ENCODE measurements at places on chromosomes 3 and 15.

DNA sequence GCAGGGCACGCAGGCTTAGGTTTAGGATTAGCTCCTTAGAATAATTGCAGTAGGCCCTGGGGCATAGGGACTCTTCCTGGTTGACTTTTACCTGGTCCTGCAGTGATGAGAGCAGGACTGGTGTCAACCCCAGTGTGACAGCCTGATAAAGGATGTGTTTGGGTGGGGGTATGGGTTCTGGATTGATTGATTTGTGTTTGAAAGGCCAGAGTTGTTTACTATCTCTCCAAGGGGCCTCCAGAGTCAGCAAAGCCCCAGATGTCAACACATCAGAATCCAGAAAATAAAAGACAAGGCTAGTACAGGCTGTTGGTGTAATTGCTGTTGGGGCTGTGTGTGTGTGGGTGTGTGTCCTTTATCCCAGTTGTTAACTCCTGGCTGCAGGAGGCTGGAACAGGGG lies 122.3 kb downstream of the CHRNA7 start:
- DNase-seq, result no peak

GRCh38 chr15:40065166-40065565 lies 26.2 kb upstream of the SRP14 start:
- no peak for DNase-seq

DNA sequence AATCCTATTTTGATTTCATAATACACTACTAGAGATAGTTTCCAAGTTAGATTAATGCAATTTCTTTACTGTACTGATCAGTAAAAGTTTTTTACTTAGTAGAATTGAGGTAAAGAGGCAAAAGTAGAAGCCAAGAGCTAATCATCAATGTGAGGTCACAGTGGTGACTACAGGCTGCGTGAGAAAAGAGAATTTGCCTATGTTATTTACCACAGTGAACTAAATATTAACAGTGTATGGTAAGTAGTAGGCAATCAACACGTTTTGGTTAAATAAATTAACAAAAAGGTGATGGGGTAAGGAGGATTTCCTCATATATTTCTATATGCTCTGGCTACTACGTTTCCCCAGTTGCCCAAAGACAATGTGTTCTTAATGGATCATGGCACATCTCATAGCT lies 202.2 kb upstream of the CMC1 start:
- DNase-seq, result no peak

DNA sequence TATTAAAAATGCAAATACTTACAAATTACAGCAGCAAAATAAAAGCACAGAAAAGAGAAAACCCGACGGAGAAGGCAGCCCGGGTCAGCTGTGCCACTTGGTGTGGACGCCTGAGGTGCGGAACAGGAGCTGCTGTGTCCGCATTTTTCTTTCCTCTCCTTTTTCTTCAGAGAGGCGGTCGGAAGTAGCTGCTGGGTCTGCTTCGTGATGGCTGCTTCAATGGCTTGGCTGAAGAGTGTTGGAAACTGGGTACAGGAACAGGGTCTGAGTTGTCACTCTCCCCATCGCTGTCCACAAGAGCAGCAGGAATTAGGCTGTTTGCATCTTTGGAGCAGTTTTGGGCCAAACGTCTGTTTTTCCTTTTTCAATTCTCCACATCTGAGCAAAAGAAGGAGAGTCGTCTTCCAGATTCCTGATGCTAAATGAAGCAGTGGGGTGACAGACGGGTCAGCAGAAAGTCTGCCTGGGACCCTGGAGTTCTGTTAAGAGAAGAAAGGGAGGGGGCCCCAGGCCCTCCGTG lies 53.5 kb upstream of the ARL8B start:
- DNase-seq, result no peak

DNA sequence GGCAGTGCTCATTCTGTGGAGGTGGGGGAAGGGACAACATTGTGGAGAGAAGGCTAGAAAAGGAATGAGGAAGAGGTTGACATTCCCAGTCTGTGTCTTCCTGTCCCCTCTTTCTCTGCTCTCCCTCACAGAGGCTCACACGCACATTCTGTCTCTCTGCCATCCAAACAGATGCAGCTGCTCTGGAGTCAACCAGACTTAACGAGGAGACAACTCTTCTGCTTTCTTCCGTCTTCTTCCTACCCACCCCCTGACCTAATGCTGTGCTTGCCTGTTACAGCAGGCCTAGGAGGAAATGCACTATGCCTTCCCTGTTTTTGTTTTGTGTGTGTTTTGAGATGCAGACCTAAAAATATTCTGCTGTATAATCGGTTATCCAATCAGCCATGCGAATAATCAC lies 121.9 kb downstream of the CACNA1D start:
- DNase-seq, result no peak

DNA sequence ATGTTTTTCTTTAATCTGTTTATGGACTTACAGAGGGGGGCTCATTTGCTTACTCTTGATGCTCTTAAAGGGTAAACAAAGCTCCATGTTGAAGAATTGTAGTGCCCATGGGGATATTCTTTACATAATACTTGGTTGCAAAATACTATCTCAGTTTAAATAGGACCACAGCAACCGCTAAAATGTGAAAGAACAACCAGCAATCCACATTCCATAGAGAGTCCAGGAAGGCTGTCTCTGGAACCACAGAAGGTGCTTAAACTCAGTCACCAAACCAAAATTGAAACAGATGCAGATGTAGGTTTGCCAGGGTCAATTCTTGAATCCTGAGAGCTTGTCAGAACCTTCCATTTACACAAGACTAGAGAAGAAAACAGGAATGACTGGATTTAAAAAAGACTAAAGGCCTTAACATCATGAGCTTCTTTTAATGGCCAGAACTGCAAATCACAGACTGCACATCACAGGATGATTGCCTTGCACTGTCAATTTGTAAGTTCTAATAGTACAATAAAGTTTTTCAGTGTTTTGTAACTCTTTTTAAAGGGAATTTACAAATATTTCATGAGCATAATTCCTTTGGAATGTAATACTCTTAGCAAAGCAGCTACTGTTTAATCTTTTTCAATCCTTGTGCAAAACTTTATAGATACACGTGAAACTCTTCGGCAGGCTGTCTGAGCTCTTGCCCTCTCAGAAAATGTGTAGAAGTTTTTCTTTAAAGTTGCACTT lies 661.6 kb downstream of the SI start:
- DNase-seq, result no peak

DNA sequence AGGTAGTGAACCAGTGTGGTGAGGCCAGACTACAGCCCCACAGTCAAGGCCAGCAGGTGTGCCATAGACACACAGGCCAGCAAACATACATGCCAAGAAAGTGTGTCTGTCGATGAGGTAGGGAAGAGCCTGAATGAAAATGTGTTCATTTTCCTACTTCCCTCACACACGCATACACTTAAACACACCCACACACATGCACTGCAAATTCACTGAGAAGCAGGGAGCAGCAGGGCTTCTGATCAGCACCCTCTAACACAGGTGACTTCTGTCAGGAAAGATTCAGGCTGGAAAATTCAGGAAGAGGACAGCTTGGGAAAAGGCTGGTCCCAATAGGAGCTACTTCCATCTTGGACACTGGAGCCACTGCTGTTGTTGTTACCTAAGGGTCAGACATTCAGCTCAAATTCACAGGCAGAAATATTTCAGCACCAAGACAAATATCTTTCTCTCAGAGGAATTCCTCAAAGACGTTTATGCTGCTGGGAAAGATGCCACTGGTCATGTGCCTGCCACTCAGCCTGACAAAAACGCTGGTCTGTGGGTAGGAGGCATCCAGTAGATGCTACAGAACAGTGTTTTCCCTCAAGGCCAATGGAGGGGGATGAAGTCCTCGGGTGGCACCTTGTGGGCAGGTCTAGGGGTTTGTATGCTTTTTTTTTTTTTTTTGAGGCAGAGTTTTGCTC lies 40.9 kb upstream of the LARS2 start:
- DNase-seq, result no peak

DNA sequence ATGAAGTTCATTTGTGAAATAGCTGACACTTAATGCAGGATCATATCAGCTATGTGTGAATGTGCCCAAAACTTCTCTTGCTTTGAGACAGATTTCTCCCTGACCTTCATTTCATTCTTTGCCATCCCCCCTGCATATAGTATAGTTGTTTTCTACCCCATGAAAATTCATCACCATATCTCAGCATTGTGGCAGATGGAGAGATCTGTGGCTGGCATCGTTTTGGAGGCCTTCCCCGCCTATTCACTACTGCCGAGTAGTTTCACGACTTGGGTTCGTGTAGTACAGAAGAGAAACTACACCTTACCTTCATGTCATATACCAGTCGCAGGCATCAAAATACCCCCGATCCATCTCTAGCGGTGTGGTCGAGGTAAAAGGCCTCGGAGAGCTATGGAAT lies 66.2 kb upstream of the SELENOK start:
- DNase-seq, result no peak

GRCh38 chr3:108079877-108080276 lies 11.0 kb downstream of the CD47 start:
- peak; percentile 8 for DNase-seq

DNA sequence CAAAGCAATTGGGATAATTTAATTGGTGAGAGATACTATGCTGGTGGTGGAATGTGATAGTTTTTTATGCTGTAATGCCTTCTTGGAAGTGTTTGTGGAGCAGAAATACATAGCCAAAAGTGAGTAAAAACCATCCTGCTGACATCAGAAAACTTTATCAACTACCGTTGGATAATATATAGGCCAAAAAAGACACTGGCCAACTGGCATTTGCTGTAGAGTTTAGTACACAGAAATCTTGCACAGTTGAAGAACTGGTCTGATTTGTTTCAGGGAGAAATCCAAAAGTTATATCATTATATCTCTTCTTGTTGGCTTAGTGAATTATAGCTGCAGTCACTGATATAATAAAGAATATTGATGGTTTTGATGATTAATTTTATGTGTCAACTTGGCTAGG lies 507 bp upstream of the MINDY4B start:
- no peak for DNase-seq

DNA sequence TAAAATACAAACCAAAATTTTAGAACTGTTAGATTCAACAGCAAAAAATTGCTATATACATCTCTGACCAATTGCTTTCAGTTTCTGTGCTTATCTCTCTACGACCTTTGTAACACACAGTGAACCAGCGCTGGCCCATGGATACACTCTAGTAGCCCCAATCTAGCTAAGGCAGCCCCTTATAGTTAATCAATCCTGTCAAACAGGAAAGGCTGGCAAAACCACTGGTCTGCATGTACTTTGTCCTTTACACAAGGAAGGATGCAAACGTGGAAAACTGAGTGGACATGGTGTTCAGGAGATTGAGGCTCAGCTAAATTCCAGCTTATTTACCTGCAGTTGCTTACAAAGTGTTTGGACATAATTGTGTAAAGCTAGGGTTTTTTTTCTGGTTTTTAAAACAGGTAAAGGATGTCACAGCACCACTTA lies 25.9 kb downstream of the ADGRG7 start:
- DNase-seq, result no peak

DNA sequence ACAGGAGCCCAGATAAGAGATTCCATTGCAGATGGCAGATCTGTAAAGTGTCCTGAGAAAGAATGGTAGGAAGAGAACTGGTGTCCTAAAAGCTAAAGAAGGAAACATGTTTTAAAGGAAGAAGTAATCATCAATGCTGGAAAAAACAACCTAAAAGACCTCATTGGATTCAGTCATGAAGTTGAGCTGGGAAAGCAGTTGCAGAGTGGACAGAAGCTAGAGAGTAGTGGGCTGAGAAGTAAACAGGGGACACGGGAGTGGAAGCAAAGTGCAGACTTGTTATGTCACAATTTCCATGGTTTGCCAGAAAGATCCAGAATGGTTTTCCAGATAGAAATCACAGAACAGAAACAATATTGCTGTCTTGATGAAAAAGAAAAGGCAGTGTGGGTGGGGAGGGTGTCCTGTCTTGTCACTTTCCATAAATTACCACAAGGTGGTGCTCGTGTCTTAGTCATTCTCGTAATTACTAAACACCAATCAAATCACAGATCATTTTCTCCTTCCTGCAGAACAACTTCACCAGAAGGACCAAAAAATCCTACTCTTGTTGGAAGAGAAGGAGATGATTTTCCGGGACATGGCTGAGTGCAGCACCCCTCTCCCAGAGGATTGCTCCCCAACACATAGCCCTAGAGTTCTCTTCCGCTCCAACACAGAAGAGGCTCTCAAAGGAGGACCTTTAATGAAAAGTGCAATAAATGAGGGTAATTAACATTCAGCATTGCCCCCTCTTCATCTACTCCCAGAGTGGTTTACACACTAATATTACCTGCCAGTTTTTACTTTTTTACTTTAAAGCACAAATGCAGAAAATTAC lies 64.5 kb downstream of the KLHL25 start:
- peak; percentile 53 for DNase-seq

GRCh38 chr15:66724732-66725463 lies 22.9 kb downstream of the SMAD6 start:
- DNase-seq, result no peak

DNA sequence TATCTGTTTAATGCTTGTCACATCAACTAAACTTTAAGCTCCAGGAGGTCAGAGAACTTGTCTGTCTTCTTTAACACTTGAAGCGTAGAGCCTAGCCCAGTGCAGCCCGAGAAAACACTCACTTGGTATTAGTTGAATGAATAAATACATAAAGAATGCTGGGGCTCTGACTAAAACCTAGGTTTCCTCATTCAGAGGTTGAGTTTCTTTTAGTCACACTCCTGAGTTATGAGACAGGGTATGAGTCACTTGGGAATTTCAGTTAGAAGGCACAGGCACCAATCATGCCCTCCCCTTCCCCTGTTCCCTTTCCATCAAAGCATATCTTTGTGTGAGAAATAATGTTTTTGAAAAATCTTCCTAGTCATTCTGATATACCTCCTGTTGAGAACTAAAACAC lies 589.8 kb upstream of the DPPA4 start:
- no peak for DNase-seq

- DNase-seq, result no peak
Measured at GRCh38 chr3:8416965-8417364, 84.7 kb upstream of the LMCD1 start.
